ENCODE measurements at places on chromosomes 13 and 19.

- DNase-seq, result no peak
Observed at GRCh38 chr19:7986321-7987113, 18.9 kb downstream of the ELAVL1 start.

DNA sequence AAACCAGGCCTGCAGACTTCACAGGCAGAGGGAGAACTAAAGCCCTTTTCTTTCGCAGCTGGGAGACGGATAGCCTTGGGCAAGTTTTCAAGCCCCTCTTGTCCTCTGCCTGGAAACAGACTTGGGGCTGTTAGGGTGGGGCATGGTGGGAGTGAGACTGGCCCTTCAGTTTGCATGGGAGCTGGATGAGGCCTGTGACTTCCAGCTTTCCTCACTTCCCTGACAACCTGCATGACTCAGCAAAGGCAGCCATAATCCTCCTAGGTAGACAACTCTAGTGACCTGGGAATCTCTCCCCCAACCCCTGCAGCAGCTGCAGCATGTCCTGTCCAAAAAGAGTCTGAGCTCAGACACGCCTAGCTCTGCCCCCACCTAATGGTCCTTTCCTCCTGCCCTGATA, 93.0 kb downstream of the POSTN start:
- DNase-seq, result no peak

GRCh38 chr13:77832339-77833100, 86.1 kb downstream of the EDNRB start:
- peak; percentile 52 for DNase-seq

GRCh38 chr13:106262886-106263285, 272.6 kb downstream of the EFNB2 start:
- DNase-seq, result no peak

- DNase-seq, result no peak
Observed at GRCh38 chr19:19033176-19033425, 216 bp downstream of the SUGP2 start.

- DNase-seq, result peak; percentile 77
Observed at GRCh38 chr19:10027158-10027997, 14.1 kb downstream of the RDH8 start.

GRCh38 chr19:48182434-48182833, 12.0 kb downstream of the ZSWIM9 start:
- no peak for DNase-seq

GRCh38 chr13:43880214-43880855, 631 bp downstream of the LACC1 start:
- no peak for DNase-seq

GRCh38 chr13:34371645-34372395, 553.9 kb downstream of the RFC3 start:
- DNase-seq, result no peak

- peak; percentile 79 for DNase-seq
Observed at GRCh38 chr13:99434258-99434788, 66.9 kb upstream of the TM9SF2 start.

- DNase-seq, result no peak
Observed at GRCh38 chr19:670609-671075, 5.5 kb upstream of the FSTL3 start.

GRCh38 chr13:36344886-36345437, 1.2 kb downstream of the SPART start:
- DNase-seq, result peak; percentile 5

- DNase-seq, result no peak
Observed at GRCh38 chr19:51664997-51665396, 18.4 kb upstream of the SIGLEC14 start.

DNA sequence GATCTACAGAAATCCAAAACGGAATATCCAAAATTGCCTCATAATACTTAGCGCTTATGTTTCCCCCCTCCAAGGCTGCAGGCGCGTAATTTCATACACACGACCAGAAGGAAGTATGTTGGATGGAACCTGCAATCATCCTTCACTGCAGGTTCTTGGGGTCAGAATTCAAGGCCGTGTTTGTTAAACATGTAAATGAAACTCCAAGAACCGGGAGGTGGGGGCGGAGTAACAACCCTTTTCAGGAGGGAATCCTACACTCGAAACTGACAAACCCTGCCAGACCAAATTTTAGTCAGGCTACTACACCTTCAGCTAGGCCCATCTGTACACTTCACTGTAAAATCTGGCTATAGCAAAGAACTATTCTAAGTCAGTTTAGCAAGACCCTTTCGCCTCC, 1.3 kb downstream of the ZNF607 start:
- DNase-seq, result no peak

- DNase-seq, result no peak
Observed at GRCh38 chr13:96898212-96898611, 96.1 kb downstream of the OXGR1 start.

GRCh38 chr13:57137585-57137984, 3.1 kb upstream of the PRR20A start:
- DNase-seq, result no peak

- no peak for DNase-seq
Observed at GRCh38 chr13:105116966-105117365, 1418.5 kb downstream of the EFNB2 start.

DNA sequence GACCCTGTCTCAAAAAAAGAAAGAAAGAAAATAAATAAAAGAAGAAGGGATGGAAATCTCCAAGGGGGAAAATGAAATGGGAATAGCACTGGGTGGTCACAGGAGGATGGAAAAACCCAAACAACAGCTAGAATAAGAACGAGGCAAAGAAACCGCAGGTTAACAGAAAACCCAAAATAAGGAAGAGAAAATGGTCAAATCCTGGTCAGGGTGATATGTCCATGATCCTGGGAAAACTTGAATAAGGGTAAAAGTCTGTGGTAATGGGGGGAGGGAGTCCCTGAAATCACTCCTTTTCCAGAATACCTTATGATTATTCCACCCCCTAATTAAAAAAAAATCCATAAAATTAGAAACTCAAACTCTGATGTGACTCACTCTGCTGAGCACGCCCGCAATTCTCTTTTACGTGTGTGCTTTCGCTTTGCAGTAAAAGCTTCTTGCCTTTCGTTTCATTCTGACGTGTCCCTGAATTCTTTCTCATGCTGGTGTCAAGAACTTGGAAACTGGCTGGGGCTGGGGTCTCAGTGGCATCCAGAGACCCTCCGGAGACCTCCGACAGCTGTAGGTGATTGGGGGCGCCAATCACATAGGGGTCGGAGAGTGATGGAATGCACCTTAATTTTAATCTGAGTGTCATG, 4.3 kb upstream of the NAXD start:
- no peak for DNase-seq

DNA sequence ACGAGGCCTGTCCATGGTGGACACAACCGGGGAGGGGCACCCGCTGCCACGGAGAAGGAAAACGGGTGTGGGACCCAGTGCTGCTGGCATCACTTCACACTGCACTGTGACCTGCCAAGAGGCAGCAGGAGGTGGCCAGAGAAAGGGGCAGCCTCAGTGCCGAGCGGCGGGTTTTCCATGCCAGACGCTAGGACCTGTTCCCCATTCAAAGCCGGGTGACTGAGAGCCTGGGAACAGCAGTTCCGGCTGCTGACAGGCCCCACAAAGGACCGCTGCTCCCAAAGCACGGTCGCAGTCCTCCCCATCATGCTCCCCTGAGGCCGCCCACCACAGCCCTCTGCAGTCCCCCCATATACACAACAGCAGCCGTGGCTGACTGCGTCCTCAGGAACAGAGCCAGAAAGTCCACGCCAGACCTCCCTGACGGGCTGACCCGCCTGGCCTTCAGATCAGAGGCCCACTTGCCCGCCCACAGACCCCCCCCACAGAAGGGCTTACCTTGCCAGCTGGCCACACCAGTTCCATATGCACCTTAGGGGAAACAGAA, 5.4 kb downstream of the AKAP8 start:
- no peak for DNase-seq

GRCh38 chr19:57374179-57374578, 10.8 kb downstream of the TRAPPC2B start:
- no peak for DNase-seq

Data from hematopoietic multipotent progenitor cell (in vitro differentiated cells).